CD4-positive, alpha-beta T cell treated with Interleukin-17A for 4 hours (primary cell): ENCODE measurements at places on chromosomes 16 and 17.

DNA sequence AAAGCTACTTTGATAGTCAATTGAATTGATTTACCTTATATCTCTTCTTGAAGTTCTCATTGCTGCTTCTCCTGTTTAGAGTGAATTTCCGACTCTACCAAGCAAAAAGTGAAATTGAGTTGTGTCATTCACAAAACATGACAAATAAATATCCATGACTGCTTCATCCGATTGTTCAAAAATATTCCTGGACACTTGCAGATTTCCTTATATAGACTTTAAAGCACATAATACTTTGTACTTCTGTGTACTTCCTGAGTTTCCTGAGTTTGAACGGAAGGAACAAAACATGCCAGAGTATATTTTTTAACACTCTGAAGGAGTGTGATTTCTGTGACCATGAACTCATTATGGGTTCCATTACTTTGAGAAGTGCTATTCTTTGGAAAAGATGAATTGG is 20.5 kb upstream of the VAT1L start:
- no peak for DNase-seq

DNA sequence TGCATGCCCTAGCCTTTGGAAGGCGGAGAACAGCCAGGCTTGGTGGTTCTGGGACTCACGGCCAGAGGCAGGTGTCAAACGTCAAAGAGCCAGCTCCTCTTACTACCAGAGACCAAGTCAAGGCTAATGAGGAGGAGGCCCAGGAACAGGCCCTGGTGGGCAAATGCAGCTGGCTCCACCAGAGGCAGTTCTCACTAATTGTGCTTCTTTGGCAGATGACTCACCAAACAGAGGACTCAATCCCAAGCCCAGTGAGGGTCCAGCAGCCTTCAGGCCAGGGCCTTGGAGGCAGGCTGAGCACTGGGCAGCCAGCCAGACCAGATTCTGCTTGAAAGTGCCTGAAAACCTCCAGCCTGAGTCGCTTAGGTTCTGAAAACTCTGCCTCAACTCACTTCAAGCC is 336.5 kb upstream of the CDH5 start:
- no peak for DNase-seq

DNA sequence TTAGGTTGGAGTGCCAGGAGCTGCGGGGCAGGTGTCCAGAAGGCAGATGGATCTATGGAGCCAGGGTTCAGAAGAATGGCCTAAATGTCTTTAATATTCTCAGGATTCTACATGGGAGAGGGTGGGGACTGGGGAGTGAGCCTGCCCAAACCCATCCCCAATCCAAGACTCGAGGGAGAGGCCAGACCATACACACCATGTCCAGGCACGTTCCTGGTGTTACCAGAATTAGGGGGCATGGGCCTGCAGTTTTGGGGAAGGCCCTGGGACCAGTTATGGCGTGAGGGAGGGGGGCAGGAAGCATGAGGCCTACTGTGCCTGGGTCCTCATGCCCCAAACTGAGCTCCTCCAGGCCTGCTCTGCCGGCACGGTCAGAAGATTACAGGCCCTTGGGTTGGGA is 1.9 kb downstream of the TAX1BP3 start:
- no peak for DNase-seq

- DNase-seq, result no peak
These were observed 281.3 kb upstream of the TNRC6C start for GRCh38 chr17:77677211-77677610.
